ENCODE measurements at places on chromosomes 7 and 10. TPM values are rescaled to one million over a fixed set of nuclear protein-coding genes. Genes with fewer than 3 reads are reported as not detected.

DNA sequence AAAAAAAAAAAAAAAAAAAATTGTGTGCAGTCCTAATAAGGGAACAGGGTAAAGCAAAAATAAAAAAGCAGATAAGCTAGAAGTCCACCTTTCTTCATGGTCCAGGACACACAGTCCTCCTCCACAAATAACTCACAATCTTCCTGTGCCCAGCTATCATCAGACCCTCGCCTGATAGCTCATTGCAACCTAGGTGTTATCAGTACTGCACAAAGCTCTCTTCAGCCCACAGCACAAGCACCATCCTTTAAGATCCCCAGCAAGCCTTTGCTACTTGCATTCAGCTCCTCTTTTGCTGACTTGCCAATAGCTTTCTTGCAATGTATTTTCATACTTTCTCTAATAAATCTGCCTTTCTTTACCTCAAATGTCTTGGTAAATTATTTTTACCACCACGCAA is 5.0 kb downstream of the NDUFA5 start:
- no peak for DNase-seq
- no peaks in the 10 kb centered on the region for H3K27me3 ChIP-seq
- peaks cover 24% of the 10 kb centered on the region for H3K36me3 ChIP-seq
- no peak overlapping the region for H3K27ac ChIP-seq
- H3K4me3 ChIP-seq = no peak overlapping the region

GRCh38 chr7:1544896-1545416 is 11.0 kb downstream of the TMEM184A start:
- no peak overlapping the region for H3K27ac ChIP-seq
- H3K36me3 ChIP-seq = no peaks in the 10 kb centered on the region
- no peaks in the 10 kb centered on the region for H3K27me3 ChIP-seq
- H3K4me3 ChIP-seq = no peak overlapping the region
- peaks cover 3% of the 10 kb centered on the region for H3K4me1 ChIP-seq
- no peak for DNase-seq

- no peaks in the 10 kb centered on the region for H3K36me3 ChIP-seq
- peaks cover 26% of the 10 kb centered on the region for H3K4me1 ChIP-seq
- H3K27me3 ChIP-seq = no peaks in the 10 kb centered on the region
These were observed 20.2 kb upstream of the PPIF start for GRCh38 chr10:79327090-79327457.

DNA sequence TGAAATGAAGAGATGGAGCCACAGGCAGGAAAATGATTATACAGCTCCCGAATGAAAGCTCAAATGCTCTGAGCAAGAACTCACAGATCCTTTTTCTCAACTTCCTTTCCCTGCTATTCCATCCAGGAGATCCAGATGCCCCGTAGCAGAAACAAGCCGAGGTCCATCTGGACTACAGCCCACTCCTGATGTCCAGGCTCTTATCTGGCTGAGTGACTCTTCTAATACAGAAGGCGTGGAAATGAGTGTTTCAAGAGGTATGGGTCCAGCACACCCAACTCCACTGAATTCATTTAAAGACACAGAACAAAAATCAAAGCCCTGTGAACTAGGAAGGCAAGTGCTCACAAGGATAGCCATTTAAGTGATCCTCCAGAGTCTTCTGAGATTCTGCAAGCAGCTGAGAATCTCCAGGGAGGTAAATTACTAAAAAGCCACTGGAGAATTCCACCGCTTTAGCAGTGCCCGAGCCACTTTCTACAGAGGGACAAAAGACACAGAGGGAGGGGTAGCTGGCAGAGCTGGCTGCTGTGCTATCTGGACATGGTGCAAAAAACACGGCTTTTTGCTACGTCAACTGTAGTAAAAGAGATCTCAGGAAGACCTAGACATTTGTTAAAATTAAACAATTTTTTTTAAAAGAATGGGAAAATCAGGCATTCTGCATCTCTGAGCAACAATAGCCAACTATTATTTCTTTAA is 24.5 kb downstream of the FAM171A1 start:
- no peak overlapping the region for H3K27ac ChIP-seq
- no peaks in the 10 kb centered on the region for H3K36me3 ChIP-seq
- H3K4me1 ChIP-seq = peaks cover 16% of the 10 kb centered on the region
- no peak for DNase-seq
- no peak overlapping the region for H3K4me3 ChIP-seq

DNA sequence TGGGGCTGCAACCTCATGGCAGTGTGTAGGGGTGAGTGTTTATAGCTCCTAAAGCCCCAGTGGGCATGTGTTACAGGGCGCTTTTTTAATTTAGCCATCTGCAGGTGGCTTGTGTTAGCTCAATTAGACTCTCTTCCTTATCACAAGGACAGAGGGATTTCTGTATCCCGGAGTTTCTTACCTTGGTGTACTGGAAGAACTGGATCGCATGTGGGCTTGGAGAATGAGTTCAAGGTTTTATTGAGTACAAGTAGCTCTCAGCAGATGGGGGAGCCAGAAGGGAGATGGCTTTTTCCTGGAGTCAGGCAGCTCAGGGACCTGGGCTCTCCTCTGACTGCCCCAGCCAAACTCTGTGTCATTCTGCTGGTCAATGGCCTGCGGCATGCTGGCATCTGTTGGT is 153.5 kb upstream of the C7orf33 start:
- H3K27me3 ChIP-seq = peaks cover 4% of the 10 kb centered on the region
- H3K4me3 ChIP-seq = no peak overlapping the region
- no peak for DNase-seq
- H3K4me1 ChIP-seq = no peaks in the 10 kb centered on the region
- no peaks in the 10 kb centered on the region for H3K36me3 ChIP-seq

GRCh38 chr10:8331896-8332729 is 277.6 kb downstream of the GATA3 start:
- no peaks in the 10 kb centered on the region for H3K36me3 ChIP-seq
- H3K27me3 ChIP-seq = no peaks in the 10 kb centered on the region
- peak; percentile 4 for DNase-seq
- no peaks in the 10 kb centered on the region for H3K4me1 ChIP-seq

GRCh38 chr10:5014936-5015335 is 11.3 kb upstream of the AKR1C2 start:
- H3K27ac ChIP-seq = no peak overlapping the region
- DNase-seq = peak; percentile 2
- no peak overlapping the region for H3K4me3 ChIP-seq
- H3K27me3 ChIP-seq = no peaks in the 10 kb centered on the region
- no peaks in the 10 kb centered on the region for H3K36me3 ChIP-seq
- peaks cover 16% of the 10 kb centered on the region for H3K4me1 ChIP-seq

DNA sequence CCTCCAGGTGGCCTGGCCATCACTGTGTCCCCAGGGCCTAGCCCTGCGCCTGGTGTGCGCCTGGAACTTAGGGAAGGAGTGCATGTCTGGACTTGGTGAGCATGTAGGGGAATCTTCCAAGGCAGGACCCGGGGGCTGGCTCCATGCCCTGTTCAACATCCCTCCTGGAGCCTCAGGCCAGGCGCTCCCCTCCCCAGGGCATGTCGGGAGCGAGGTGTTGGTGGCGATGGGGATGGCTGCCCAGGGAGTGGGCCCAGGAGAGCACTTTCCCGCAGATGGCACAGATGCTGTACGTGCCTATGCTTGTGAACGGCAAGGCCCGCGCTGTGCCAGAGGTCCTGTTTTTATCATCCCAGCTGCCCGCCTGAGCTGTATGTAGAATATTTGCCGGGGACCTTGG is 55.0 kb downstream of the CDH23 start:
- no peak overlapping the region for H3K4me3 ChIP-seq
- no peak overlapping the region for H3K27ac ChIP-seq
- no peaks in the 10 kb centered on the region for H3K4me1 ChIP-seq

DNA sequence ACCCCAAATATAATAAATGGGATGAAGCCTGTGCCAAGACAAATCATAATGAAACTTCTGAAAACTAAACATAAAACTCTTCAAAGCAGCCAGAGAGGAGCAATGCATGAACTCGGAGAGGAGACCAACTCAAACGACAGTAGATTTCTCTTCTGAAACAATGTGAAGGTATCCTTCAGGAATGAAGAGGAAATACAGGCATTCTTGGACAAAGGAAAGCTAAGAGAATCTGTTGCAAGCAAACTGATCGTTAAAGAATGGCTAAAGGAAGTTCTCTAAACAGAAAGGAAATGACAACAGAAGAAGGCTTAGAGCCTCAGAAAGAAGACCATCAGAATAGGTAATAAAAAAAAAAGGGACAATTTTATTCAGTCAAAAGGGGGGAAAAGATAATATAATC is 6.6 kb downstream of the GNA12 start:
- no peak overlapping the region for H3K4me3 ChIP-seq
- no peaks in the 10 kb centered on the region for H3K27me3 ChIP-seq
- H3K27ac ChIP-seq = no peak overlapping the region
- peaks cover 18% of the 10 kb centered on the region for H3K36me3 ChIP-seq
- DNase-seq = no peak
- H3K4me1 ChIP-seq = no peaks in the 10 kb centered on the region

GRCh38 chr10:122706947-122707346 is 7.3 kb upstream of the C10orf120 start:
- no peaks in the 10 kb centered on the region for H3K27me3 ChIP-seq
- H3K27ac ChIP-seq = no peak overlapping the region
- no peak for DNase-seq
- no peak overlapping the region for H3K4me3 ChIP-seq

- no peaks in the 10 kb centered on the region for H3K4me1 ChIP-seq
These were observed 164.7 kb upstream of the HPS1 start for GRCh38 chr10:98611436-98611835.

Gene LRRC18
- total RNA-seq = not detected

Gene CLCN1
- not detected for total RNA-seq

Gene VSTM2A
- not detected for total RNA-seq

Gene PARD3
- total RNA-seq = 58.7 TPM

Gene OR2A7
- not detected for total RNA-seq

Gene ARHGEF35
- total RNA-seq = not detected

Data from SJCRH30 (cell line).